ENCODE measurements at places on chromosomes 1 and 21.
A peak's percentile ranks its signal among the peaks of the same experiment; 100 is the strongest.

DNA sequence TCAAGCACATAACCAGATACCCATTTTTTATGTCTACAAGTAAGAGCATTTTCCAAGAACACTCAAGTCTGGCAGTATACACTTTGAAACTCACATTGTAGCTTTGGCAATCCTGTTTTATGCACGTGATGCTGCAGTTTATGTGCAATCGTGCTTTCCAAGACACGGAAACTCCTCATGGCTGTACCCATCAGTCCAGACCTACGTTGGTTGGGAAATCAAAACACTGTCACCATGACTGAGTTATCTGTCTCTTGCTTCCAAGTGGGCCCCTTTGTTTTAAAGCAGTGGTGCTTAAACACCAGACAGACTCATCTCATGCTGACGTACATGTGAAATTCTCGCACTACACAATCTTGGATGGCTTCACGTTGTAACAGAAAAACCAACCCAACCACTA, 192.8 kb downstream of the LTN1 start:
- no peak for DNase-seq

GRCh38 chr1:202590975-202591411, 119.3 kb downstream of the SYT2 start:
- DNase-seq = no peak

GRCh38 chr21:45461806-45462341, 56.9 kb downstream of the COL18A1 start:
- no peak for DNase-seq

DNA sequence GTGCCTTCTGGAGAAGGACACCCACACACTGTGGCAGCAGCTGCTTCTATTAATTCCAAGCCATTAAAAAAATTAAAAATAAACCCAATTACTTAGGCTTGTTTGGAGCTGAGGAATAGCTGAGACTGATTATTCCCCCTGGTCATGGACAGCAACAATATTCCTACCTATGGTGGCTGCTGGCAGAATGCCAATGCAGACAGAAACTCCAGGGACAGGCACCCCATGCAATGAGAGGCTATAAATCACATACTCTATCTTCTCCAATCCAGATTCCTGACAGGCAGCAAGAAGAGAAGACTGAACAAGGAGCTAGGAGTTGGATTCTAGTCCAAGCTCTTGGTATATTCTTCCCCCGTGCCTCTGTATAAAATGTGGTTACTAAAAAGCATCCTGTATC, 275.4 kb upstream of the BEND5 start:
- no peak for DNase-seq

GRCh38 chr1:175133673-175134435, 58.7 kb downstream of the KIAA0040 start:
- DNase-seq = peak; percentile 49

- DNase-seq = no peak
These were observed 41.2 kb upstream of the FOXO6 start for GRCh38 chr1:41319807-41320711.

DNA sequence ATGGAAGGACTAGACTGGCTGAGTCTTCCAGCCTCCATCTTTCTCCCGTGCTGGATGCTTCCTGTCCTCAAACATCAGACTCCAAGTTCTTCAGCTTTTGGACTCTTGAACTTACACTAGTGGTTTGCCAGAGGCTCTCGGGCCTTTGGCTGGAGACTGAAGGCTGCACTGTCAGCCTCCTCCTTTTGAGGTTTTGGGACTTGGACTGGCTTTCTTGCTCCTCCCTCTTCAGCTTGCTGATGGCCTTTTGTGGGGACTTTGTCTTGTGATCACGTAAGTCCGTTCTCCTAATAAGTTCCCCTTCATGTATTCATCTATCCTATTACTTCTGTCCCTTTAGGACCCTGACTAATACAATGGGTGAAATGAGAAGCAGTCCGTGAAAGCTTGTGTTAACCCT, 196.4 kb downstream of the KAZN start:
- no peak for DNase-seq

- no peak for DNase-seq
These were observed 494.6 kb upstream of the ADGRL4 start for GRCh38 chr1:79501153-79501552.

DNA sequence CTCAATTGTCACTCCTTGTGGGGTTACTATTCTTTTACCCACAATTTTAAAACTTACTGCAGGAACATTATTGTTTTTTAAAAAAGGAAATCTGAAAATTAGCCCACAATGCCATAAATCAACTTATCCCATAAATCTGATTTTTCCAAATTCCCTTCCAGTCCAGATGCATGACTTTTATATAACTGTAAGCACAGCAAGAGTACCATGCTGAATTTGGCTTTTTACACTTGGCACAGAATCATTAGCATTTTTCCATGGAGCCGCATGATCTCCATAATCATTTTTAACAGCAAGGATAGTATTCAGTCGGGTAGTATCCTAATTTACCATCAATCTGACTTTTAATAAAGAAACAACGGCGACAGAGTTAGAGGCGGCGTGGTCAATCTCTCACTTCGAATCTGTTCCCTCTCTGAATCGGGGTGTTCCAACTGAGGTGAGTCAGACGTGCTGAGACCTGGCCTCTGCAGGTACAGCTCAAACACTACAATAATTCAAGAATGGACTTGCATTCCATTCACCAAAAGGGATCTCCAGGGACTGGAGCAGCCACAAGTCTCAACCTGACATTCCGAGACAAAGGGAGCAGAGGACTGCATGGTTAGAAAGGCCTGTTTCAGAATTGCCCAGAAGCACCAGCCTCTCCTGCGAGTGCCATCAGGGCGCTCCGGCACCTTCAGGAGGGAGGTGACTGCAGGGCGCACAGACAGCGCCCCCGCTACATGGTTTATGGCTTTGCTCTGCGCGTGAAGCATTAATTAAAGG, 48.9 kb downstream of the SLC66A1 start:
- no peak for DNase-seq

GRCh38 chr1:60963167-60963940, 119.0 kb upstream of the NFIA start:
- peak; percentile 61 for DNase-seq

- no peak for DNase-seq
These were observed 394 bp upstream of the GRHL3 start for GRCh38 chr1:24318615-24319311.

GRCh38 chr1:161196521-161197451, 2.1 kb downstream of the ADAMTS4 start:
- no peak for DNase-seq

- DNase-seq = no peak
These were observed 180.7 kb downstream of the ZBTB18 start for GRCh38 chr1:244231572-244232315.

- DNase-seq = no peak
These were observed 134.2 kb downstream of the ROR1 start for GRCh38 chr1:63908016-63908415.

- no peak for DNase-seq
These were observed 865.4 kb downstream of the LTN1 start for GRCh38 chr21:28127175-28127785.

Measured in astrocyte of the hippocampus (primary cell).